ENCODE measurements at places on chromosomes 5 and 9.

GRCh38 chr9:89494199-89494598, 3.7 kb downstream of the SEMA4D start:
- DNase-seq = no peak

DNA sequence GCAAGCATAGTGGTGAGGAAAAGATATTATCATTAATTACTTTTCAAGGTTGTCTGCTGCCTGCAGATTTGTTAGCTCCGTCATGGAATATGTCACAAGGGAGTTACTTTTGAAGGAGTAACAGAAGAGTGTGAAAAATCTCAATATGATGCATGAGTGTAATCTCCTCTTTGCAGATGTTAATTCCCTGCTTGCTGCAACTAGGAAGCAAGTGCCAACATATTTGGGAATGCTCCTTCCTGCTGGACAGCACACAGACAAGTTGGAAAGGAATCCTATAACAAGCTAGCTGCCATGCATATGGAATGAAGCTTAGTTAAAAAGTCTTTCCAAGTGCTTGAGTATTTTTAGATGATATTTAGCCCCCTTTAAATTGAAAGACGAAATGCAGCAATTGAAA, 2023.6 kb upstream of the CDH6 start:
- DNase-seq = no peak

DNA sequence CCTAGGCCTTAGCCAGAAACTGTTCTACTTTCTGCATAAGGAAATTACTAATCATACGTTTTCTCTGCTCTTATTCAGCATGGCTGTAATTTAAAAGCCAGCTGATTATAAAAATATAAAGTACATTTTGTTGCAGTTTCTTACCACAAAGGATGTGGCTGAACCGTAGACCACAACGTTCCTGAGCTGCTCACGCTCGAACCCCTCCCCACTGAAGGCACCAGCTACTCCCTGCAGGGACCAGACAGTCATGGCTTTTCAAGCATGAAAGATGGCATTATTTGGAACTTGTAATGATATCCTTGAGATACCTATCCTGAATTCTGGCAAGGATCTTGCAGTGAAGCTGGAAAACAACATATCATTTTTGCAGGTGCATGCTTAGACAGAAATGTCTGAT, 91.8 kb upstream of the DMRT1 start:
- no peak for DNase-seq

- no peak for DNase-seq
Observed at GRCh38 chr5:175821790-175822211, 49.6 kb upstream of the CPLX2 start.

DNA sequence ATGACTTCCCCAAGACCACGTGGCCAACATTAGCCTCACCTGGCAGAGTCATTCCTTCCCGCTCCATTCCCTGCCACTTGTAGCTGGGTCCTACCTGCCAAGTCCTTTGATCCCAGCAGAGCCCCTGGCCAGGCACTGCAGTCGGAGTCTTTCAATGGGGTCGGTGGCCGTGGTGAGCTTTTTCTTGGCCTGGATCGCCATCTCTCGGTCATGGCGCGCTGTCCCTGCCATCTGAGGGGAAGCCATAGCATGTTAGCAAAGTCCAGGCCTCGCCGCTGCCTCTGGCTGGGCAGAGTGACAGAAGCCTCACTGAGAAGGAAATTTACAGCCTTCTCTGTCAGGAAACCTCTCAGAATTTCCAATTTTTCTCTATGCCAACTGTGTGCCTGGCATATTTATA, 17.5 kb downstream of the CAPSL start:
- no peak for DNase-seq

DNA sequence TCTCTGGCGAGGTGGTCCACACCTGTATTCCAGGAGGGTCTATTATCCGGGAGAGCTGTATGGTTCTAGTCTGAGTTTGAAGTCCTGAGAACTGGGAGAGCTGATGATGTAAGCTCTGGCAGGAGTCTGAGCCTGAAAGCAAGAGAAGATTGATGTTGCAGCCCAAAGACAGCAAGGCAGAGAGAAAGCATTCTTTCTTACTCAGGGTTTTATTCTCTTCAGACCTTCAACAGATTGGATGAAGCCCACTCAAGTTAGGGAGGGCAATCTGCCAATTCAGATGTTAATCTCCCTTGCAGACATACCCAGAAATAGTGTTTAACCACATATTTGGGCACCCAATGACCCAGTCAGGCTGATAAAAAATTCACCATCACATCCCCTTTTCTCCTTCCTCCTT, 159.1 kb downstream of the CCDC171 start:
- DNase-seq = no peak

DNA sequence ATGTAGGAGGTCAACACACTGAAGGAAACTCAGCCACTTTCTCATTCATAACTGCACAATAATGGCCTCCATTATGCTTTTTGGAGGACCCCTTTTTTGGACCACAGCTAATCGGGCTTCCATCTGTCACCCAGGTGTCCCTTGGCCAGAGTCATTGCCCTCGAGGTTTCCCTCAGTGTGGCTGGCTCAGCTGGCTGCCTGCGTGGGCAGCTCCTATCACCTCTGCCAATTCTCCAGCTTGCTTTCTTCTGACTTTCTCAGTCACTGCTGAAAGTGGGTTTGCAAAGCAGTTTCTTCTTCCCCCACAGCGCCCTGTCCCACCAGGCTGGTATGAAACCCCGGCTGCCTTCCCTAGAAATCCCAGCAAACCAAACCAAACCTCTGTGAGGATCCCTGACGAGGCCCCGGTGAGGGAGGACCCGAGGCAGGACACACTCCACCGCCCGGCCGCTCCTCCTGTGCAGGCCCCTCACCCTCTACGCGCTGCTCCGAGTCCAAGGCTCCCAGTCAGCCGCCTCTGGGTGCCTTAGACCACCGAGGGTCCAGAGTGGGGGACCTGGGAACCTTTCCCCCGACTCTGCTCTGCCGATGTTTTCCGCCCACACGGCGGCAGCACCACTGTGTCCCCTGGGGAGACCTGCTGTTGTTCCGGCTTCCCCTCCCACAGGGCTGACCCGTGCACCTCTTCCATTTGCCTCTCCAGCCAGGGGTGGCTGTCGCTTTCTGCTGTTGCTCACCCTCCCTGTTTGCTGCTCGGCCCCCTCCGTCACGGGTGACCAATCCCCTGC, 109.5 kb downstream of the TENT4A start:
- no peak for DNase-seq

GRCh38 chr5:61232490-61233050, 70.3 kb upstream of the SMIM15 start:
- no peak for DNase-seq

GRCh38 chr9:112881331-112881730, 9.3 kb downstream of the SLC46A2 start:
- DNase-seq = no peak

GRCh38 chr9:34710023-34710422, at the start of gene CCL21:
Gene CCL21, minus strand, starts transcription at chr9:34710136. Its CDS starts 70 bp downstream, at chr9:34710066.
- DNase-seq = no peak

GRCh38 chr5:157076558-157076957, 17.6 kb upstream of the HAVCR1 start:
- no peak for DNase-seq

GRCh38 chr9:6790866-6791265, 33.1 kb downstream of the KDM4C start:
- DNase-seq = no peak

DNA sequence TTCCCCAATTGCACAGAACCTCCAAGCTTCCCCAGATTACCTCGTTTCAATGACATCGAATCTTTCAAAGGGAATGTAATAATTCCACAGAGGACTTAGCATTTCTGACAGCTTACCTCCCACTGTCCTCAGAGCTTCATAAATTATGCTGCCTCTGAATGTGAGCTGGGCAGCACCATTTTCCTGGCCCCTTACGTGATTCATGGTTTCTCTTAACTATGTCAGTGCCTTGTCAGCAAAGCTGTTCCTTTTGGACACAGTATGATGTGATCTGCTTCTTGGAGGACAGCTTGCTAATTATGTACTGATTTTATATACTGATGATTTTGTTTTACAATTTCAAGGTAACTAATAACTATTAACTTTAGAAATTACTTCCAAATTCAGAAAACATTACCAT, 27.7 kb upstream of the SSBP2 start:
- no peak for DNase-seq

DNA sequence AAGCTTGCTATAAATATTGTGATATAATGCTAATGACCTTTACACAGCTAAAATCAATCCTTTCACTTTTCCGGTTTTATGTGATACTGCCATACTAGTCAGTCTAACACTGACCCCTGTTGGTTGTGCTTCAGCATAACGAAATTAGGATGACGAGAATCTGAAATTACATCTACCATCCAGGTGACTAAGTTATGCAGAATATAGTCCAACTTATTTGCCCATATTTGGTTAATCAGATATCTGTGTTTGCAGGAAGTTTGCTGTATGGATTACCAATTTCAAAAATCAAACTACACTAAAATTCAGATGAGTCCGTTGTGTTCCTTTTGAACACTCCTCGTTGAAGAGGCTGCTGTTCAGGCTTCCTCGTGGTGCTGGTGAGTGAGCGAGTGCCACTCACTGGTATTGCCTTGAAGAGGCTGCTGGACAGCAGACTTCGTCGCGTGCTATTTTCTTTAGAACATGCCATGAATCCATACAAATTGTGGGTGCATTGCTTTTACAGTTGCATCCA, 32.5 kb downstream of the TENT4A start:
- DNase-seq = no peak

GRCh38 chr5:36607114-36607571, 737 bp downstream of the SLC1A3 start:
- no peak for DNase-seq

DNA sequence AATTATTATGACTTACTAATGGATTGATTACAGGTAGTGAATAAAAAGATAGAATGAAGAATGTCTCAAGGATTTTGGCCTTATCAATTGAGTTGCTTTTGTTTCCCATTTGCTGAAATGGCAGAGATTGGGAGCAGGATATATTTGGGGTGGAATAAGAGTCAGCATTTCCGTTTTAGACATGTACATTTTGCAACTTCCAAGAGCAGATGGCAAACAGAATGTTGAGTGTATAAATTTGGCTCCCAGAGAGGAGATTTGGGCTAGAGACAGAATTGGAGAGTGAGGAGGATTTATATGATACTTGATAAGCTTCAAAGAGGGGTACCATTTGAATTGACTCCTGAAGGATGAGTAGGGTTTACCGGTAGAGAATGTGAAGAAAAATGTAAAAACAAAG, 437.9 kb upstream of the PAPPA start:
- DNase-seq = no peak

DNA sequence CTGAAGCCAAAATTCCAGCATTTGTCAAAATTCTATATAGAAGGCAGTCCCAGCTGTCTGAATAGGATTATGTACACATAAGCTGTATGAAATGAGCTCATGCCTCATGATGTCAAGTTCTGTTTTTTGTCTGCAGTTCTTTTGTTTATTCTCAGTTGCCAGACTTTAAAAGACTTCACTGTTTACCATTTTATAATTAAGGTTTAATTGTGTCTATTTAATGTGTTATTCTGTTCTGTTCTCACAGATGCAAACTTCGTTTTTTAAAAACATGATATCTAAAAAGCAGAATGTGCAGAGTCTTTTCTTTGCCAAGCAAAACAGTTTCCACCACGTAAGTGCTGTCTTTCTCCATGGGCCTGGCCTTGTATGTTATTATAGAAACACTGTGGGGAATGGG, 31.1 kb downstream of the ERAP1 start:
- DNase-seq = no peak

DNA sequence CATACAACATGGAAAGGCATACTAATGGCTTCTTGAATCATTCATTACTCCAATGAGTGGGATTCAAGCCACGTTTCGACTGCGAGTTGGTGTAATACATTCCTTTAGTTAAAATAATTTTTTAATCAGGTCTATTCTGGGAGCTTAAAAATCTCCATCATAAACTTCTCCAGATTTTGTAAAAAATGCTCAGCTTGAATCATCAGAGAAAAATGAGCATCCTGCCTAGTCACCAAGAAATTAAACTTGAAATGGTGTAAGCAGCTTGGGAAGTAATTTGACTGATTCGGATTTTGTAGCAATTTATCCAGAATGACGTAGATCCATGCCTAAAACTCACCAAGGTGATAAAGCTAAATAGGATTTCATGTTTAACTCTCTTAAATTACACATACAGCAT, 165.7 kb downstream of the SLCO4C1 start:
- DNase-seq = no peak

- peak; percentile 93 for DNase-seq
Observed at GRCh38 chr9:34430843-34431437, 27.4 kb downstream of the FAM219A start.

DNA sequence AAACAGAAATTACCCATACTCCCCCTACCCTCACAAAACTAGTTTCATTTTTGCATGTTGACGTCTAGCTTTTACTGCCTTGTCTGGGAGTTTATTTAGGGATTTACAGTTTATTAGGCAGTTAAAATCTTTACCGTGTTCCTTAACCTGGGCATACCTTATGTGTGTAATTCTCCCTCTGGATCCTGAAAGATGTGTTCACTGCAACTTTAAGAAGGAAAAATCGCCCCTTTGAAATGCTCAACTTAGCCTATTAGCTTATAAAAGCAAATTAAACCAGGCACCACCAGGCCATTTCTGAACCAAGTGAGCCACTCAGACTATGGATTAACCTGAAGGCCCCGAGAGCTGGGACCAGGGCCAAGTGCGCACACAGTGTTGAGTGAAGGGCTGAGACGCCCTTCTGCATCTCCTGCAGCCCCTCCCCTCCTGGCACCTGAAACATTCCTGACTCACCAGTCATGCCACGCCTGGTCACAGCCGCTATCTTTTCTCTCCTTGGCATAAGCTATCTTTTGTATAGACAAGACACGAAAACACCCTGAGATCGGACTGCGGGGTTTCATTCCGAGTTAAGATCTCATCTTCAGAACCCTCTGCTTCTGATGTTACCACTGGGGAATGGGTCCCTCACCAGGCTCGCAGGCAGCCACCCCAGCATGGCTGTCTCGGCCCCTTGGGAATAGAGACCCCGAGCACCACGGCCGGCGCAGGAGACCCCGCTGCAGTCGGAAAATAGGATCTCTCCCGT, 111.9 kb downstream of the ROR2 start:
- DNase-seq = no peak

DNA sequence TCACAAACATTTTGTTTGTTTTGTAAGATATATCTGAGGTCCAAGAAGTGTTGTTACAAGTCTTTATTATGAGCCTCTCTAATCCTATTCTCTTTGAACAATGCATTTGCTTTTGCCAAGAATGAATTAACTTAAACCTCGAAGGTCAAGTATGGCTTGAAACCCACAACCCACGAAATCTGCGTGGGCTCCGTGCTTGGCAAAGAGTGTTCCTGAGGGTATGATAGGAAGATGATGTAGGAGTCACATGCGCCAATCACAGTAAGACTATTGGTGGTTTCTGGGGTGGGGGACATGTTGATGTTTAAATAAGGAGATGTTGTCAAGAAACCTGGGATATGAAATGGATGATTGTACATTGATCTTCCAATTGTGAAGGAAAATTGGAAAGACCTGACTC, 330.8 kb upstream of the RFX3 start:
- DNase-seq = no peak

DNA sequence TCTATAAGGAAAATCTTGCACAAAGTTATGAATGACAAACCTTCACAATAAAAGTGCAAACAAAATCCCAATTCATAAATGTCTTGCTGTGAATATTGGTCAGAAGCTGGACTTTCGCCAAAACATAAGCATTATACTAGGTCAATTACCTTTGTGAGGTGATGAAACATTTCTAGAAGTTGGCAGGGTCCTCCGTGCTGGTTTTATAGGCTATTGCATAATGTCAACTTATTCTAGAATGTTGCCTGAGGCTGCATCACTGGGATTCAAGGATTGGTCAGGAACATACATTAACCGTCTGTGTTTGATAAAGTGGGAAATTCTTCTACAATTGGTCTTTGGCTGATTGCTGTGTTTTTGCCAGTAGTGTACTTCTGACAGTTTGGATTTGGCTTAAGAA, 49.8 kb upstream of the PALM2AKAP2 start:
- no peak for DNase-seq

- DNase-seq = no peak
Observed at GRCh38 chr5:55986931-55987330, 7.8 kb downstream of the IL6ST start.

Data from NCI-H446 treated with DMSO at 0.1 percent for 48 hours (cell line).